ENCODE measurements at places on chromosomes 13 and 19.

- no peak for DNase-seq
Measured at GRCh38 chr19:18464646-18465045, 26.7 kb upstream of the ISYNA1 start.

DNA sequence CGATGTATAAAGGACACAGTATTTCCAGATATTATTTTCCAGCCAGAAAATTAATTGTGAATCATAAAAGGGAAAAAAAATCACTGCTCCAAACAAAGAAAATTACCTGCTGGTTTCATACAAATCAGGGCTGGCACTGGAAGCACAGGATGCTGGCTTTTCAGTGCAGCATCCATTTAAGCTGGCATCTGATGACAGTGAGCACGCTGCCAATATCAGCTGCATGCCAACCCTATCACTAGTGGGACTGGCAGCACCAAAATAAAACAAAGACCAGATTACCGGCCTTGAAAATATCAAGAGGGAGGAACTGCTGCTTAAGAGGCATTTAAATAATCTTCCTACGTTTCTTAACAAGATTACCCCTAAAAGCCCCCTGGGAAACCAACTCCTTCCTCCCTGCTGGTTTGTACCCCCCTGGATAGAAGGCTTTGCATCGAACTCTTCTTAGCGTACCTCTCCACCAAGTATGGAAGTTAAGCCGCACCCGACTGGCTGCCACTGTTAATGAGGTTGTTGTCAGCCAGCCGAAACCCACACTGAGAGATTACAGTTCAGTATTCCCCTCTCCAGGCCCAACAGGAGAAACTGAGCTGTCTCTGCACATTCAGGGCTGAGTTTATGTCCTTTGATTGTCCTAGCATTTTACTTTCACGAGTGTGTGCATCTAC, 257.8 kb downstream of the EFNB2 start:
- DNase-seq = no peak

DNA sequence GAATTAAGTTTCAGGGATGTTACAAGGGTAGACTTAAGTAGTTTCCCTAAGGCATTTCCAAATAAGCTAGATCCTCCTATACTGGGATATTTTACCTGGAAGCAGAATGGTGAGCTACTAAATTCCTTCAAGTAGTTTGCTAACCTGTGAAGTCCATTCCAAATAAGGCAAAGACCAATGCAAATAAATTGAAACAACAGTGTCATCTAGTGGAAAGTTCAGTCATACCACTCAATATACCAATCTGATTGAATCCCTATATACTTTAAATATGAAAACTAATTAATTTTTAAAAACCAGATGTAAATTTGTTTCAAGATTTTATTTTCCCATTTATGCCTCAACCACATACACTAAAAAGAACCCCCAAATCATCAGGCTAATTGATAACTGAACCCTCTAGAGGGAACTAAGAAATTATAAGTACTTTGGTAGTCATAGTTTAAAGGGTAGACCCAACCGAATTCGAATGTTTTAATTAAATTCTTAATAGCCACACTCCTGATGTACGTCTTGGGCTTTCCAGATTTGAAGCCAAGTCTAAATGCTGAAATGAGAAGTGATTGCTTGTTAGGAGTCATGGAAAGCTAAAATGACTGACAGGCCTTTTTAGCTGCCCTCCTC, 223.7 kb downstream of the TBC1D4 start:
- no peak for DNase-seq

DNA sequence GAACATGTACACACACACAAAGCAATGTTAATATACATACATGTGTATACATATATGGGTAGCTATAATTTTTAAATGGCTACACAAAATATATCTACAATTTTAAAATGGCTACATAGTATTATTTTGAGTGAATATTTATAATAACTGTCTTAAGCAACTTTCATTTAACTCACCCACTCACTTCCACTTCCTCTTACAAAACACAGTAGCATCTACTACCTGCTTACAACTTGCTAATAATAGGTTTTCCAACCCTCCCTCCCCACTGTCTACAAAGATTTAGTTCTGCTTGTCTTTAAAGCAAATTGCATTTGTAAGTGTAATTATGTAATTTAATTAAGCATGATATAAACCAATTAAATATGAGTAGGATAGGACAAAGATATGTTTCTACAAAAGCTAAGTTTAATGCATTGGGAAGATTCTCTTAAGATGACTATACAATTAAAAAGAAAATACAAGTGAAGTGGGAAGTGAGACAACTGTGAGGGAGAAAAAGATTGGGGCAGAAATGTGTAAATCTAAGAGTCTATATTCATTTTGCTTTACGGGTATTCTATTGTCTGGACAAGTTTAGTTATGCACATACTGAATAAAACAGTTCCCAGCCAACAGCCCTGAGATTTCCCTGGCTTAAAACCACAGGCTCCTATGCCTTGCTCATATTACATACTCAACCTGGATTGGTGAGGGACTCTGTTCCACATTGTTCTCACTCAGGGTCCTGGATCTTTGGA, 583.1 kb downstream of the EFNB2 start:
- DNase-seq = no peak

DNA sequence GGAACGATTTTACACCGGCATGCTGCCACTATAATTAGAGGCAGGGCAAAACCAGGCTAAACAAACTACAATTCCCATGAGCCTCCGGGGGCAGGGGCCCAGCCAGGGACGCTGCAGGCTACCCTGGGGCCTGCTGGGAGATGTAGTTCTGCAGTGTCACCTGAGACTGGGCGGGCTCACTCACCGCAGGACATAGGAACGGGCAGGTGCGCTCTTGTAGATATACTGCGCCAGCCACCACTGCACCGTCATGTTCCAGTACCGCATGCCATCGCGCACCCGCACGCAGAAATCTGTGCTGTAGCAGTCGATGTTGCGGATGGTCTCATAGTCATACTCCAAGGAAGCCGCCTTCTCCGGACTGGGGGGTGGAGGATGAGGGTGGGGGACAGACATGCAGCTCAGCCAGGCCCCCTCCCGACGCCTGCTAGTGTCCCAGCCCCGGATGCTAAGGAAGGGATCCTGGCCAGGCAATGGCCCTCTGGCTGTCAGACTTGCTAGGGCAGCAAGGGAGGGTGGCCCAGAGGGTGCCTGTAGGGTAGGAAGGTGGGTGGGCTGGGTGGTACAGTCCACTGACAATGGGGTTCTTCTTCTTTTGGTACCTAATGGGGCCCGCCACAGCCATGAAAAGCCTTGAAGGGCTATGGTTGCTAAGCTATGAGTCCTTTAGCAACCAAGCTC, 5.8 kb upstream of the TMC4 start:
- DNase-seq = no peak

GRCh38 chr13:97249093-97249795, 27.1 kb downstream of the MBNL2 start:
- no peak for DNase-seq

DNA sequence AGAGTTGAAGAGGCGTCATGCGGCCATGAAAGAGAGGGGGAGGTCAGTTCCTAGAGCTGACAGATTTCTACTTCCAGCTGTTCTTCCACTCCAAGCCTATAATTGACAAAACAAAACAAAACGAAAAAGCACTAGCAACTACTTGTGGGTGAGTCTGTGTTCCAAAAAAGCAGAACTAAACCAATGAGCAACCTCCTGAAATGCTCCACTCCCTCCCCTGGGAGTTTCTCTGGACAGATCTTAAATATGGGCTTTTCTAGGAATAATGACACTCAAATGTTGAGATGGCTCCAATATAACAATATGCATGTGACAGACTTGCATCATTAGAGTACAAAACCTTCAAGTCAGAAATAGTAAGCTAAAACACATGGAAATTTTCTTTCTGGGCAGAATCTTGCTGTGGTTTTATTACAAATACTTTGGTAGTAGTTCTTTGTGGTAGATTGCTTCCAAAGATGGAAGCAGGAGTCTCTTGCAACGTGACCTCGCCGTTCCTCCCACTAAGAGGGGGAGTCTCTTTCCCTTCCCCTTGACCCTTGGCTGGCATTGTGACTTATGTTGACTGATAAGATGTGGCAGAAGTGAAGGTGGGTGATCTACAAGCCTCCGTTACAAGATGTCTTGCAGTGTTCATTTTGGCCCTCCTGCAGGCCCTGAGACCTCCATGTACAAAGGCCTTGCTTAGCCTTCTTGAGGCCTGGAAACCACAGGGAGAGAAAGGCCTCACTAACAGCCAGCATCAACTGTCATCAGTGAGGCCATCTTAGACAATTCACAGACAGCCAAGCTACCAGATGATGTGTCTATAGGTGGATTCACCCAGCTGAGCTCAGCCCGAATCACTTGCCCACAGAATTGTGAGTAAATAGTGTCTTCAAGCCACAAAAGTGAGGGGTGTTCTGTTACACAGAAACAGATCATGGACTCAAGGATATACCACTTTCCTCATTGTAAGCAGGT, 173.1 kb upstream of the RFC3 start:
- no peak for DNase-seq

- DNase-seq = no peak
Measured at GRCh38 chr13:97307882-97308624, 85.9 kb downstream of the MBNL2 start.

DNA sequence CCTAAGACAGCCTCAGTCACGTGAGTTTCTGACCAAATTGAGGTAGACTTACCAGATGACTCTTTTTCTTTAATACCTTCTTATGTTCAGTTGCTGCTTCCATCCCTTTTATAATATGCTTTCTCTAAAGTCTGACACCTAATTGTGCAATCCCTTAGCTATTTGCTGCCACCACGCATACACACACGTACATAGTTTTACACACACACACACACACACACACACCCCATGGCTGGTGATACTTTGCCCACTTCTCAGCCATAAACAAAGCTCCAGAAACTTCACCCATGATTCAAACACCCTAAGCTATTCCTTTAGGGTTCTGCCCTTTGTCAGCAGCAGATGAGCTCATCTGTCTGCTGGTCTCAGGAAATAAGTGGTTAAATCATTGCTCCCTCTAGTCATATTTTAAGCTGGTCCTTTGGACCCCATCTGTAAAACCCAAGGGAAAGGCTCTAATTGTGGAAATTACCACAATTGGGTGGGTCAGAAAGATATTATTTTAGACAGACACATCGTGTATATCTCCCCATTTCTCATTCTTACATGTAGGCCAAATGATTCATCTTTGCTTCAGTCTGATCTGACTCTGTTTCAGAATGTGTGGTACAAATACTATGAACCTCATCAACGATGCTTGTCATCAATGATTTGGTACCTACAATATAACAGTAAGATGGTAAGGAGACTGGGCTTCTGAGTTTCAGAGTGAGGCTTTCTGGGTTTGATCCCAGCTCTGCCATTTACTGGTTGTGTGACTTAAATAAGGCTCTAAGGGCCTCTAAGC, 69.2 kb downstream of the NALCN start:
- no peak for DNase-seq

- no peak for DNase-seq
Measured at GRCh38 chr13:113408562-113408961, 44.6 kb upstream of the GRTP1 start.

DNA sequence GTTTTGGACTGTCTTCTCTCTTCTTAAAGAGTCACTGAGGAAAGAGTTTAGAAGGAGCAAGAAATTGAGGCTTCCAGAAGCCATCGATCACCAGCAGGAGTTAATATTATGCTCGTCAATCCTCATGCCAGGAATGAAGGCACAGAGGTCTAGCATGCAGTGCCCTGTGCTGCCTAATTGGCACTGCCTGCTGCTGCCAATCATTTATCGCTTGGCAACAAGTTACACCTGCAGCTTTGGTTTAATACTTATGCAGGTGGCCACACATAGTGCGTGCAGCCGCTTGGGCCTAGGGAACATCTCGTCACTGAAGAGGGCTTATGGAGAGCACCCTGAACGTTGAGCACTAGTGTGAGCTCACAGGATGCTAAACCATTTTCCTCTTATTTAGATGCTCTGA, 2.7 kb upstream of the SOX1 start:
- DNase-seq = no peak

- DNase-seq = peak; percentile 79
Measured at GRCh38 chr13:110283736-110284517, 23.0 kb downstream of the COL4A1 start.

GRCh38 chr13:81957121-81957520, 1616.2 kb upstream of the SPRY2 start:
- DNase-seq = no peak

- no peak for DNase-seq
Measured at GRCh38 chr13:20173116-20173746, 12.4 kb upstream of the GJA3 start.

DNA sequence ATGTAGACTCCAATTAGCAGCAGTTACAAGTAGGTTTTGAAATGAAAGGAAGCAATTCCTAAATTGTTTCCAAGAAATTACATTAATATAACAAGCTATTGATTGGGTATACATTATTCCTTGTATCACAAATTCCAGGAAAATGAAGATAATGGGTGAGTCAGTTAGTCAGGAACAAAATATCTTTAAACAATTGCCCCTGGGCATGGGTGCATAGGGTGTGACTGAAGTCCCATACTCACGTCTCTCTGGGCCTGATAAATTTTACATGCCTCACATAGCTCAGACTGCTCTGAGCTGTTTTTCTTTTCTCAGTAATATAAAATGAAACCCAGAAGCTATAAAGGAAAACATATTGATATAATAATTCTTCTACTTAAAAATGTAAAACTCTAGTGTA, 87.8 kb downstream of the FNDC3A start:
- no peak for DNase-seq

DNA sequence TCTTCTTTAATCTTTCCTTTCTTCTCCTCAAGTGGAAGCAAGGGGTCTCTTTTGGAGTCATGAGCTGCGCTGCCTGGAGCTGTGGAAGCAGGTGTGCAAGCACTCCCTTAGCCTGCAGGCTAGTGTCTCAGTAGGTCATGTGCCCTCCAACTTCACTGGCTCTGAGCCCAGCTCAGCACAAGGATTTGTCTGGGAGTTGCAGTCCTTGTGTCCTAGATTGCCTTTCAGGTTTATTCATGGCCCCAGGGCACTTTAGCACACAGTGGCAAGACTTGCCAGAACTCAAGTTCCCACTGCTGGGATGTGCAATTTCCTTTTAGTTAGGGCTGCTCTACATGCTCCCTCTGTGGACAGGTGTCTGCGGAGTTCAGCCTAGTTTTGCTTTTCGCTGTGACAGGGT, 211.7 kb downstream of the LIG4 start:
- DNase-seq = no peak

- DNase-seq = no peak
Measured at GRCh38 chr13:40916207-40916998, 102.7 kb downstream of the ELF1 start.

- DNase-seq = peak; percentile 85
Measured at GRCh38 chr19:10517361-10517759, at the start of gene S1PR5. Gene S1PR5 (minus strand): TSS chr19:10517447. CDS start chr19:10515011, 2,436 bp downstream.

Data from osteocyte (in vitro differentiated cells).